Activated effector memory CD4-positive, alpha-beta T cell treated with anti-CD3 and anti-CD28 coated beads, Interleukin-2, amount 50 U/mL, for 16 hours (primary cell): ENCODE measurements at places on chromosomes 6 and 20.

DNA sequence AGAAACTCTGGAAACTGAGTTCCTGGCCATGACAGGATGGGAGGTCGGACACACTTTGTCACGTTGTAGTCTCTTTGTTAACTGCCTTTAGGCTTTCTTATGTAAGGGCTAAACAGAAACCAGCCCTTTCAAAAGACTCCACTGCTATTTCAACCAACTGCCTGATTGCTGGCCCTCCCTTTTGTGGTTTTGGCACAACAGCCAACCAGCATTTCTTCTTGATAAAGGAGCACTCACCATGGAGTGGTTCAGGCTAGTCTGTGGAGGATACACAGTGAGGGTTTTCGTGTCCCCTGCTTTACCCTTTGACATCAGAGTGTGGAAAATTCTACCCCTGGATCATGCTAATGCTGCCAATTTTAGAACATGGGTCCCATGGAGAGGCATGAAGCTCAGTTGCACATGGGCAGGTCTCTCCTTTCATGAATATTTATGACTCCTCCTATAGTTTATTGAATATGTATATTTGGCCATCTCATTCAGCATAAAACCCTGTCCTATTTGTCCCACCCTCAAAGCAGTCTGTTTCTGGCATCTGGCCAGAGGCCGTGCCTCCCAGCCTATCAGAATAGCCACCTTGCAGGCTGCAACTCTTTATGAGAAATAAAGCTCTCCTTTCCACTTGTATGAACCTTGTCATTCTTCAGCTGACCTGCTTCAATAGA, 148.3 kb downstream of the HS3ST5 start:
- DNase-seq, result no peak

- peak; percentile 91 for DNase-seq
These were observed 23.0 kb downstream of the ZBP1 start for GRCh38 chr20:57596998-57597939.

- no peak for DNase-seq
These were observed 65.2 kb downstream of the RIN2 start for GRCh38 chr20:19823216-19823615.

- DNase-seq, result no peak
These were observed 3.7 kb upstream of the DBNDD2 start for GRCh38 chr20:45404438-45404837.

DNA sequence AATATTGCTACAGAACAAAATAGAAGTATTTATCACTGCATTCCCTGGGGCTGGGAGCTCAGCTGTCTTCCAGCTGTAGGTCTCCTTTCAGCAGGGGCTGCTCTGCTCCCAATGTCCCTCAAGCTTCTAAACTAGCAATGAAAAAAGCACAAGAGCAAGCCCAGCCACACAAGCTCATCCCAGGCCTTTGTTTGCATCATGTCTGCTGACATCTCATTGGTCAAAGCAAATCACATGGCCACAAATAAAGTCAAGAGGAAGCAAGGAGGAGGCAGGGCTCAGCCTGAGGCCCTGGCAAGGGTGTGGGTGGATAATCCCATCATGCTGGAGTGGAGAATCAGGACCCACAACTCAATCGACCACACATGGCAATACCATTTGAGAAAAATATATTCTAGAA, 2.2 kb upstream of the BFSP1 start:
- DNase-seq, result no peak

- DNase-seq, result no peak
These were observed 75.1 kb downstream of the ZMYND8 start for GRCh38 chr20:47281376-47281775.

- no peak for DNase-seq
These were observed 27.8 kb downstream of the PRSS16 start for GRCh38 chr6:27275025-27275956.

- DNase-seq, result no peak
These were observed 16.7 kb downstream of the COL11A2 start for GRCh38 chr6:33175436-33176069.

DNA sequence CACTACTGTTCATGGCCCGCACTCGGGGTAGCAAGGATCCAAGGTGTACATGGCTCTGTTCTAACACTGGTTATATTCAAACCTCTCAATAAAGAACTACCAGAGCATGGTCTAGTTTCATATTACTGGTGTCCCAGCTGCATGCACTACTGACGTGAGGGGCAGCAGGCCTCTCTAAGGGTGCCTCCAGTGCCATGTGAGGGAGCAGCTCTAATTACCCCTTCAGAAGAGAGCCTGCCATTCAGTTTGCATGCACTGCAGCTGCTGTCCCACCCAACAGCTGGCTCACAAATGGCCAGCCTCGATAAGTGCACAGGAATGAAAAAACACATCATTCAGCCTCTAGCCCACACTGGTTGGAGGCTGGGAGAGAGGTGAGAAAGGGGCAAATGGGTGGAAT, 85.2 kb downstream of the SMLR1 start:
- DNase-seq, result no peak

- DNase-seq, result no peak
These were observed 234.1 kb downstream of the GMPR start for GRCh38 chr6:16472349-16473069.

GRCh38 chr20:31739550-31739977, 474 bp downstream of the TPX2 start:
- DNase-seq, result no peak

DNA sequence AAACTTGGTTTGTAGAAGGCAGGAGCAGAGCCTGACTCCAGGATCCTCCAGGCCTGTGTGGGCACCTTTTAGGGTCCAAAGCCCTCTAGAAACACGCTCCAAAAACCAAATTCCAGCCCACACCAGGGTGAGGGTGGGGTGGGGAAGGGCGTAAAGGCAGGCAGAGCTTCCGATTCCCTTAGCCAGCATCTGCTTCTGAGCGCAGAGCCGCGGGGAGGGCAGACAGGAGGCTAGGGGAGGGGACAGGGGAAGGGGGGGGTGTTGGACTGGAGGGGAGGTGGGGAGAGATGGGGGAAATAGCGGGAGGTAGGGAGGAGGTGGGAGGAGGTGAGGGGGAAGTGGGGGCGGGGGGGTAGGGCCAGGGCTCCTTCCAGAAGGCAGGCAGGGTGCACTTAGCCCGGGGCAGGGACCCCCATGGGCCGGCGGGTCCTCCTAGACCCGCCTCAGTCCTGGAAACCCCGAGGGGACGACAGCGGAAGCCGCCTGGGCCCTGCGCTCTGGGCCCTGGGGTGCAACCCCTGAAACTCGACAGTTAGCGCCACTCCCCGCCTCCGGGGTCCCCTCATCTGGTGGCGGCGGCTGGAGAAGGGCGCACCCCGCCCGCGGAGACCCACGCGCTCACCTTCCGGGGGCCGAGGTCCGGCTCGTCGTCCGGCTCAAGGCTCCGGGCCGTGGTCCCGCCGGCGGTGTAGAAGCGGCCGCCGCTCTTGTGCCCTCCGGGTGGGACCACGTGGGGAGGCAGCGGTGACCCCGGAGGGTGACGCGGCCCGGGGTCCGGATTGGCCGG, 22.0 kb upstream of the FRMD1 start:
- no peak for DNase-seq

DNA sequence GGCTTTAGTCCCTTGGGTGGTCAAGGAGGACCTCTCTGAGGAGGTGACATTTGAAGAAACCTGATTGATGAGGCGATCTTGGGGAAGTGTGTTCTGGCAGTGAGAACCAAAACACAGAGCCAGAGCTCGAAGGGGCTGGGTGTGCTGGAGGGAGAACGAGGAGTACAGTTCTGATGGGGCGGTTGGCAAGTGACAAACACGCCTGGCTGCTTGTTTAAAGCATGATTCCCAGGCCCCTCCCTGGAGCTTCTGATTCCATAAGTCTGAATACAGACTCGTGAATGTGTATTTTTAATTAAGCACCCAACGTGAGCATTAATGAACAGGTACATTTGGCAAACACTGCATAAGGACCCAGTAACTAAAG, 886 bp upstream of the NFATC2 start:
- DNase-seq, result no peak
